Panc1 (cell line): ENCODE measurements at places on chromosomes 2 and 18.

DNA sequence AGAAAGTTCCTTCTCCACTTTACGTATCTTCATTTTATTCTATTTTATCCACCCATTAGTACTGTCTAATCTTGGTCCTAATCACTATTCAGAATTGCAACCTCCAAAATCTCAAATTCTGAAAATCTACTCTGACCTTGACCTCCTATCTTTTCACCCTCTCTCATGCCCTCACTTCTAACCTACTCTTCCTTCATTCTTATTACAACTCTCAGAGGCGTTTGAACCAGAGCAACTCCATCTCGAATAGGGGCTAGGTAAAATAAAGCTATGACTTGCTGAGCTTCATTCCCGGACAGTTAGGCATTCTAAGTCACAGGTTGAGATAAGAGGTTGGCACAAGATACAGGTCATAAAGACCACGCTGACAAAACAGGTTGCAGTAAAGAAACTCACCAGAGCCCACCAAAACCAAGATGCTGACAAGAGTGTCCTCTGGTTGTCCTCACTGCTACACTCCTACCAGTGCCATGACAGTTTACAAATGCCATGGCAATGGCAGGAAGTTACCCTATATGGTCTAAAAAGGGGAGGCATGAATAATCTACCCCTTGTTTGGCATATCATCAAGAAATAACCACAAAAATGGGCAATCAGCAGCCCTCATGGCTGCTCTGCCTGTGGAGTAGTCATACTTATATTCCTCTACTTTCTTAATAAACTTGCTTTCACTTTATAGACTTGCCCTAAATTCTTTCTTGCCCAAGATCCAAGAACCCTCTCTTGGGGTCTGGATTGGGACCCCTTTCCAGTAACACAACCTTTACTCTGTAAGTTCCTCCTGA is 11.4 kb downstream of the CCDC88A start:
- DNase-seq, result no peak

- no peak for DNase-seq
These were observed 15.5 kb downstream of the MAP3K20 start for GRCh38 chr2:173090973-173091660.

GRCh38 chr2:5365871-5366461 is 326.2 kb upstream of the SOX11 start:
- peak; percentile 12 for DNase-seq

DNA sequence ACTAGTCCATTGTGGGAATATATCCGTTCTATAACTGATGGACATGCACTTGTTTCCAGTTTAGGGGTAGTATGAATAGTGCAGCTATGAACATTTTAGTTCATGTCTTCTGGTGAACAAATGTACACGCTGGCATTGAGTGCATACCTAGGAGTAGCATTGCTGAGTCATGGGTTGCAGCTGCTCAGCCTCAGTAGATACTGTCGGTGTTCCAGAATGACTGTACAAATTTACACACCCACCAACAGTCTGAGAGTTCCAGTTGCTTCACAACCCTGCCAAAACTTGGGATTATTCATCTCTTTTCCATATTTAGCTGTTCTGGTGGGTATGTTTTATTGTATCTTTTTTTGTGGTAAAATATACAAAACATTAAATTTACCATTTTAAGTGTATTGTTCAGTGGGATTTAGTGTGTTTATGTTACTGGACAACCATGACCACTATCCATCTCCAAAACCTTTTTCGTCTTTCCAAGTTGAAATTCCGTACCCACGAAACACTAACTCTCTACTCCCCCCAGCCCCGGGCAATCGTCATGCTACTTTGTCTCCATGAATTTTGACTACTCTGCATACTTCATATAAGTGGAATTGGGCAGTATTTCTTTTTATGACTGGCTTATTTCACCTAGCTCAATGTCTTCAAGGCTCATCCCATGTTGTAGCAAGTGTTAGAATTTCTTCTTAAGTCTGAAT is 281.0 kb downstream of the PRKCE start:
- no peak for DNase-seq

GRCh38 chr18:7034924-7035323 is 82.7 kb downstream of the LAMA1 start:
- no peak for DNase-seq

- no peak for DNase-seq
These were observed 617.1 kb upstream of the GYPC start for GRCh38 chr2:126038861-126039260.

GRCh38 chr18:853471-853870 is 41.4 kb upstream of the YES1 start:
- DNase-seq, result no peak

DNA sequence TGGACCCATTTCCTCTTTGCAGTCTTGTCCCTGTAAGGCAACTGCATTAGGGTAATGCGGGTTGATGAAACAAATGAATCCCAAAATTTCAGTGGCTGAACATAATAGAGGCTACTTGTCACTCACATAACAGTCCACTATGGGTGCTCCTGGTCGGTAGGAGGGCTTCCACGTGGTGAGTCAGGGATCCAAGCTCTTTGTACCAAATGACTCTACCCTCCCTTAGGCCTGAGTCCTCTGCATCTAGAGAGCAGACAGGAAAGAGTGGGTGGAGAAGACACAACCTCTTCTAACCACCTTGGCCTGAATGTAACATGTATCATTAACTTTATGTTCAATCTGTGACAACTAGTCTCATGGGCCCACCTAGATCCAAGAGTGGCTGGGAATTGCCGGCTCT is 86.2 kb upstream of the HAAO start:
- DNase-seq, result no peak

- no peak for DNase-seq
These were observed 290.8 kb downstream of the CCDC85A start for GRCh38 chr2:56474412-56475158.

GRCh38 chr18:13889671-13890070 is 25.7 kb downstream of the MC2R start:
- no peak for DNase-seq

- DNase-seq, result no peak
These were observed 288.8 kb upstream of the HS6ST1 start for GRCh38 chr2:128607440-128607839.

DNA sequence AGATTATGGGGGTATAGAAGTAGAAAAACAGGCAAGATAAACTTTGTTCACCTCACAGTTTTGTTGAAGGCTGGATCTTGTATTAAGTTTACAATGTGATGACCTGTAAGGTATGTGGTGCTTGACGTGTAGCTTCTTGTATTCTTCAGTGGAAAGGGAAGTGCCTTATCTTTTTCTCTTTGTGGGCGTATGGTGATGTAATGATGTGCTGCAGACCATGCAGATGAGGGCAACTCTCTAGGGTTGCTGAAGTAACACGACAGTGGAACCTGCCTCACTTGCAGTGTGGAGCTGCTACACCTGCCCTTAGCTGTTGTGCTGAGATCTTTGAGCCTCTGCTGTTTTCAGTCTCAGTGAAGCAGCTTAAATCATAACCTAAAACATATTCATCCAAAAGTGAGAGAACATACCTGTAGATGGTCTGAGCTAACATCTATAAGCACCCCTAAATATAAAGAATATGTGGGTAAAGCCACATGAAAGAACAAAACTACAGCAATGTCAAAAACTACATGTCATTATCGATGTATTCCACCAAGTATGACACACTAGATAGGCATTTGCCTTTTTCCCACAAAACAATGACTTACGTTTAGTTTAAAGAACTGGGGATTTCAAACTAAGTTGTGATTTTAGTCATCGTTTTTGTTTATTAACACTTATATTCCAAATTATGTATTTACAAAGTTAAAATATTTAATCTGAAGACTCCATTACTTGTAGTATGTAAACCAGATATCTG is 1144.1 kb downstream of the CNTNAP5 start:
- no peak for DNase-seq

GRCh38 chr18:35680139-35680551 is 98.6 kb downstream of the GALNT1 start:
- no peak for DNase-seq

GRCh38 chr18:35024965-35025364 is 16.2 kb upstream of the MAPRE2 start:
- DNase-seq, result no peak

DNA sequence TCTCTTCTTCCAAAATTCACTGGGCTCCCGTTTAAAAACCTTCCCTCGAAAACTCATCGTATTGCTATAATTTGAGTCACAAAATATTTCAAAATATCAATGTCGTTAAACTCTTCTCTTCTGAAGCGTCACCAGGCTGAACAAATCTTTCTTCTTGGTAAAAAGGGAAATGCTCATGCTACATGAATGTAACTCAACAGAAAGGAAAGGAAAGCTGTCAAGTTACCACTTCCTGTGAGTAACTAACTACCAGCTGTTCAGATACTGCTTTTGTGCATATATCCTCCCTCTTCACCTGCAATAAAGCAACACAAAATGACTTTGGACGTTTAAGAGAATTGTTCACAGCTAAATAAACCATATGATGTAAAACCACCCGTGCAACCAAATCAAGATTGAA is 95.4 kb downstream of the DOCK10 start:
- DNase-seq, result no peak

GRCh38 chr18:2609604-2610003 is 38.2 kb downstream of the NDC80 start:
- DNase-seq, result no peak

GRCh38 chr2:203869223-203870042 is 1.9 kb downstream of the CTLA4 start:
- no peak for DNase-seq

- DNase-seq, result no peak
These were observed 257.2 kb upstream of the TCF4 start for GRCh38 chr18:55845221-55845620.

DNA sequence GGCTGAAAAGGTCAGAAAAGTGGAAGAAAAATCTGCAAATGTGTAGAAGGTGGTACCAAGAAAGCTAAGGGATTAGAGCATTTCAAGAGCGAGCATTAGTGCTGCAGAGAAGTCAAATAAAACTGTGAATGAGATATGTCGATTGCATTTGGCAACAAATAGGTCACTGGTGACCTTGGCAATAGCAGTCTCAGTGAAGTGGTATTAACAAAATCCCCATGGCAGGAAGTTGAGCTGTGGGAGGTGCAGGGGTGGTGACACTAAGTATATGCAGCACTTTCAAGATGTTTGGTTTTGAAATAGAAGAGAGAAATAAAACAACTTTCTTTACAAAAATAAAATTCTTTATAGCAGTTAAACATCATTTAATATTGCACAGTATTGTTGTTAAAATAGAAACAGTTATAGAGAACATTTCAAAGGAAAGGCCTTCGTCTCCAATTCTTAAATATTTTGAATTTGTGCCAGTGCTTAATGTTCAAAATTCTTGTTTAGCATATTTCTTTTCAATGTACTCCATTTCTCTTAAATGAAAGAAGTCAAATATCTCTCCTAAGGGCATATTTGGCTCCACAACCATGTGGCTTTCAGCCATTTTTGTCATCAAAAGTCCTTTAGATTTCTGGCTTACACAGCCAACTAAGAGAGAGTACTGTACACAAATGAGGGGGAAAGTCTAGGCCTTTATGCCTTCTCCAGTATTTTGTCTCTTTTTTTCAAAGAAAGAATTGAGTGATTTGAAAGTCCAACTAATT is 443.0 kb upstream of the MMADHC start:
- no peak for DNase-seq

GRCh38 chr18:11500153-11501122 is 109.0 kb upstream of the SLC35G4 start:
- peak; percentile 81 for DNase-seq

- DNase-seq, result no peak
These were observed 185.6 kb downstream of the CTIF start for GRCh38 chr18:48724442-48724841.

DNA sequence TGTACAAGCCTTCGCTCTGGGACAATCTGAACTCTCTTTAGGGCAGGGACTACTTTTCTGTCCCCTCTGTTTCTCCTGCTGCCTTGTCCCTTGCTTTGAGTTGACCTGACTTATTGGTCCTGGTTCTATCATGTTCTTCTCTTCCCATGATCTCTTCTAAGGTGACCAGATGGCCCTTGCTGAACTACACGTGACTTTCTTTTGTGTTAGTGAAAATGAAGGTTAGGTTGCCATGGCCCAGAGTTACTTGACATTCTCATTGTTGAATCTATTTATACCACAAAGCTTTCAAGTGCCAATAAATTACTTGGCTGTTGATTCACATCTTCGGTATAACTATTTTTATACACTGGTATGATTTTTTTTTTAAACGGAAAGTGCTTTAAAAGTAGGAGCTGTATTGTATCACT is 24.4 kb downstream of the MRPL33 start:
- no peak for DNase-seq

DNA sequence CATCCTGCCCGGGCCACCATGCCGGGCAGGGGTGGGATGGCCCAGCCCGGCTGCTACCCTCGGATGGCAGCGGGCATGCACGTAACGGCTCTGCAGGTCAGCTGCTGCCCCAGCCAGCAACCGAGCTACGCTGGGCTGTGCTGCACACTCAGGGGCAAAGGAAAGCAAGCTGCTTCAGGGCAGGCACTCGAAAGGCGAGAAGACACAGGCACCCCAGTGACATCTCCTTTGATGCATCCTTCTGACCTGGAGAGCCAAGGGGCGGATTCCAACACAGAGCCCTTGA is 8.8 kb downstream of the HDAC4 start:
- DNase-seq, result no peak

DNA sequence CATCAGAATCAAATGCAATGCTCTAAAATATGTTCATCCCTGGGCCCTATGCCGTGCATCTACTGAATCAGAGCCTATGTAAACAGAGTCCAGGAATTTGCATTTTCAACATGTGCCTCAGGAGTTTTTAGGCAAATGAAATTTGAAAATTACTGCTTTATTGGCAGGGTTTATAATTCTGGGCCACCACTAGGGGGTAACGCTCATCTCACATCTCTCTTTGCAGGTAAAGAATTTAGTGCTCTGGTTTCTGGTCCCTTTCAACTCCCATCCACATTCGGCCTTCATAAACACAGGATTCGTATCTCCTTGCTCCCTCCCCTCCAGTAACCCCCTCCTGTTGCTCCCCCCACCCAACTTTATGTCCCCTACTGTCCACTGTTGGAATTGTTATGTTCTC is 49.3 kb downstream of the LYPD6B start:
- DNase-seq, result no peak

GRCh38 chr2:27891673-27892105 is 1.2 kb downstream of the BABAM2 start:
- no peak for DNase-seq

GRCh38 chr2:12817870-12818269 is 101.1 kb downstream of the TRIB2 start:
- no peak for DNase-seq

GRCh38 chr2:69195706-69196105 is 182.7 kb downstream of the ANTXR1 start:
- no peak for DNase-seq

DNA sequence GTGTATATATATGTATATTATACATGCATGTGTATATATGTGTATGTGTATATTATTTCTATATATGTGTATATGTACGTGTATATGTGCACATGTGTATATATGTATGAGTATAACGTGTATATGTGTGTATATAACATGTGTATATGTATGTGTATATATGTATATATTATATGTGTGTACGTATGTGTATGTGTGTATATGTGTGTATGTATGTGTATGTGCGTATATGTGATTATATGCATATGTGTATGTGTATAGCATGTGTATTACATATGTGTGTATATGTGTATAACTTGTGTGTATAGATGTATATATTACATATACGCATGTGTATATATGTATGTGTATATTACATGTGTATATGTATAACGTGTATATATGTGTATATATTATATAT is 32.1 kb upstream of the ID2 start:
- no peak for DNase-seq
